ENCODE measurements at places on chromosomes 4 and X. TPM values are rescaled to one million over a fixed set of nuclear protein-coding genes. Genes with fewer than 3 reads are reported as not detected.

DNA sequence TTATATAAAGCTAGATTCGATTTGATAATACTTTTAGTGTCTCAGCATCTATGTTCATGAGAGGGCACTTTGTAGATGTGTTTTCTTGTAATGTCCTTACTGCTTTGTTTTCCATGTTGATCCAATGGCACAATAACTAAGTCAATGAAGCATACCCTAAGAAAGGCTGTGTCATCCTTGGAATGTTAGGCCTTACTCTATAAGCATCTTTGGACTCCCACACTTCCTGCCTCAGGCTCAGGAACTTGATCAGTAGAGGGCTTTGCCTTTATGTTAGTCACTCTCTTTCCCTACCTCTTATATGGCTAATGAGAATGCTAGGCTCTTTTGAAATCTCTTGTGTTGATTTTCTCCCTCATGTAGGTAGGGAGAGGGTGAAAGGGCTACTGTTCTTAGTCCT is 33.2 kb upstream of the EDA2R start:
- no peak overlapping the region for H3K27ac ChIP-seq
- no peak overlapping the region for H3K4me3 ChIP-seq
- no peaks in the 10 kb centered on the region for H3K27me3 ChIP-seq
- DNase-seq: no peak
- no peaks in the 10 kb centered on the region for H3K36me3 ChIP-seq

GRCh38 chr4:139152249-139152648 is 24.8 kb downstream of the ELF2 start:
- H3K4me3 ChIP-seq: no peak overlapping the region
- H3K27ac ChIP-seq: no peak overlapping the region
- DNase-seq: no peak

The REELD1 gene
- 0.44 TPM for total RNA-seq

The NPNT gene
- 339 TPM for total RNA-seq

DNA sequence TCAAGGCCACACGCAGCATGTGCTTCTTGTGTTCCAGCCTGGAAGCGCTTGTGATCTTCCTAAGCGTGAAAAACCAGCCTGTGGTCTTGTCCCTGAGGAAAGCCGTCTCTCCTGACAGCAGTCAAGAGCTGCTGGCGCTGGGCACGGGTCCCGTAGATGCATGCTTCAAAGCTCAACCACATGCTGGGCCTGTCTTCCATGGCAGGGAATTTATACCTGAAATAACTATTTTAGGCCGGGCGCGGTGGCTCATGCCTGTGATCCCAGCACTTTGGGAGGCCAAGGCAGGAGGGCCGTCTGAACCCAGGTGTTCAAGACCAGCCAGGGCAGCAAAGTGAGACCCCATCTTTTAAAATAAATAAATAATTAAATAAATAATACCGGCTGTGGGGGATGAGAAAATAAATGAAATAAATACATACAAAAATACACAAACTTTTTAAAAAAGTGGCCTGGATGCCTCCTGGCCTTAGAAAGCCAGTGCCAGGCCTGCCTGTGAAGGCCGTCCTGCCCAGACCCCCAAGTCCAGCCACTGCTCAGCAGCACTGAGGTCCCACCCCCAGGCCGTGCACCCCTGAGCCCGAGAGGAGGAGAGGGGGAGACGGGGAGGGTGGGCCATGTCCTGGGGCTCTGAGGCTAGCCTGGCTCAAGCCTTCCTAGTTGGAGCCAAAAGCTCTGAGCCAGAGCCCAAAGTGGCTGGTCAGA is 10.4 kb downstream of the LRPAP1 start:
- no peaks in the 10 kb centered on the region for H3K4me1 ChIP-seq
- DNase-seq: peak; percentile 16
- H3K4me3 ChIP-seq: no peak overlapping the region
- peaks cover 36% of the 10 kb centered on the region for H3K36me3 ChIP-seq

DNA sequence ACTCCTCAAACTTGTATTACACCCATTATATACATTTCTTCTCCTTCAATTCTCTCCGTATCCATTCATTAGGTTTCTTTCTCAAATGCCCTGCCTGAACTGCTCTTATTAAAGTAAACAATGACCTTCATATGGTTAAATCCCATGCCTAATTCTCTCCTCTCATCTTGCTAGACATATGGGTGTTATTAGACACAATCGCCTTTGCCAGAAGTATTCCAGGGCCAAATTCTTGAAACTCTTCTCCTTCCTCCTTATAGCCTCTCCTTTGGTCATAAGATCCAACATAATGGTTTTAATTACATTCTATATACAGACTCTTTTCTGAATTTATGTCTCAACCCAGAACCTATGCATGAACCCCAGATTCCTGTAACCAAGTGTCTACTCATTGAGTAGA is 4.8 kb downstream of the ANXA10 start:
- no peak overlapping the region for H3K4me3 ChIP-seq
- H3K4me1 ChIP-seq: no peaks in the 10 kb centered on the region
- H3K27ac ChIP-seq: no peak overlapping the region
- no peaks in the 10 kb centered on the region for H3K27me3 ChIP-seq
- no peak for DNase-seq
- no peaks in the 10 kb centered on the region for H3K36me3 ChIP-seq

The CYBB gene
- 37.7 TPM for total RNA-seq

- no peaks in the 10 kb centered on the region for H3K27me3 ChIP-seq
- no peak overlapping the region for H3K27ac ChIP-seq
- no peak for DNase-seq
Measured at GRCh38 chr4:52648836-52649235, 10.3 kb downstream of the USP46 start.

DNA sequence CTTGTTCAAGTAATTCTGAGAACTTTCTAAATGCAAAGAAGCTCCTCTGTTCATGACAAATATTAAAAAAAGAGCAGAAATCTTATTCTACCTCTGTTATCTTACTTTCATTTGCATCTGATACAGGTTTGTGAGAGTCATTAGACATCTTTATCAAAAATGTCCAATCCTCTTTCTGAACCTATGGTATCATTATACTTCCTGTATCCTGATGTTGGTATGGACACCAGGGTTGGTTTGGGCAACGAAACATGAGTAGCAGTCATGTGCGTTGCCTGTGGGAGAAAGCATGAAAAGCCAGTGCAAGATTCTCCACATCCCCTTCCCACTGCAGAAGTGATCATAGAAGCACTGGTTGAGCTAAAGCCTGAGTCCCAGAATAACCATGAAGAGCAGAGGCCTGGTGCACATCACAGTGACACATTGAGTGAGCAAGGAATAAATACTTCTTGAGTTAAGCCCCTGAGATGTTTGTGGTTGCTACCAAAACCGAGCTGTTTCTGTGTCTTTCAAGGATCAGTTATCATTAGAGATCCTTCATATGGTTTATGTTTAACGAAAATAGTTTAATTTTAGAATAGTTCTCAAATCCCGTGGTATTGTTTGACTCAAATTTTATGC is 197.2 kb downstream of the BANK1 start:
- H3K4me3 ChIP-seq: no peak overlapping the region
- H3K27ac ChIP-seq: no peak overlapping the region
- DNase-seq: no peak
- H3K36me3 ChIP-seq: no peaks in the 10 kb centered on the region
- H3K4me1 ChIP-seq: no peaks in the 10 kb centered on the region

GRCh38 chr4:17189401-17189720 is 290.9 kb upstream of the LDB2 start:
- no peaks in the 10 kb centered on the region for H3K36me3 ChIP-seq
- no peaks in the 10 kb centered on the region for H3K27me3 ChIP-seq
- H3K27ac ChIP-seq: no peak overlapping the region

GRCh38 chr4:33255094-33255493 is 2534.9 kb downstream of the PCDH7 start:
- no peak overlapping the region for H3K4me3 ChIP-seq
- no peaks in the 10 kb centered on the region for H3K36me3 ChIP-seq
- H3K27me3 ChIP-seq: no peaks in the 10 kb centered on the region
- H3K27ac ChIP-seq: no peak overlapping the region

- H3K4me3 ChIP-seq: no peak overlapping the region
- no peak for DNase-seq
- no peaks in the 10 kb centered on the region for H3K27me3 ChIP-seq
- H3K27ac ChIP-seq: no peak overlapping the region
- H3K4me1 ChIP-seq: no peaks in the 10 kb centered on the region
Measured at GRCh38 chrX:140508958-140509357, 4.1 kb upstream of the SOX3 start.

All from upper lobe of left lung (tissue), 6 donors.